ENCODE measurements at places on chromosomes 13 and 19.

DNA sequence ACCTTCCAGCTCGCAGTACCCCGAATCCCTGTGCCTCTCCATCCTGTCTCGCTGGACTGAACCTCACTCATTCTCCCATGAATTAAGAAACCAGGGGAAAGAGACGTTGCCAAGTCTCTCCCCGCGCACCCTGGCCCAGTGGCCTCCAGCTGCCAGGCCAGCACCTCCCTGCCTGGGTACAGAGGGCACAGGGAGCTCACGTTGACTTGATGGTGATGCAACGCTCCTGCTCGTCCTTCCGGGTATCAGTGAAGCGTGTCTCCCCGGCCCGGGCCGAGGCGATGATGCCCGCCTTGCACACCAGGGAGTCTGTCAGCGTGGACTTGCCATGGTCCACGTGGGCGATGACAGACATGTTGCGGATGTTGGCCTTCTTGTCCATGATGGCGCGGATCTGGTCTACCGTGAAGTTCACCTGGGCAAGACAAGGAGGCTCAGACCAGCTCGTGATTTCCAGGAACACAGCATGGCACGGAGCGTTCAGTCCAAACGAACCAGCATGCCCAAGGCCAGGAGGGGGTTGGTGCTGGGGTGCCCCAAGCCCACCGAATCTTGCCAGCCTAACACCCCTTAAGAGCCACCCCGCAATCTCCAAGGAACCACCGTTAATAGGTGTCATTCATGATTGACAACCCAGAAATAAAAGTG lies 1.2 kb downstream of the EEF2 start:
- no peak for DNase-seq

DNA sequence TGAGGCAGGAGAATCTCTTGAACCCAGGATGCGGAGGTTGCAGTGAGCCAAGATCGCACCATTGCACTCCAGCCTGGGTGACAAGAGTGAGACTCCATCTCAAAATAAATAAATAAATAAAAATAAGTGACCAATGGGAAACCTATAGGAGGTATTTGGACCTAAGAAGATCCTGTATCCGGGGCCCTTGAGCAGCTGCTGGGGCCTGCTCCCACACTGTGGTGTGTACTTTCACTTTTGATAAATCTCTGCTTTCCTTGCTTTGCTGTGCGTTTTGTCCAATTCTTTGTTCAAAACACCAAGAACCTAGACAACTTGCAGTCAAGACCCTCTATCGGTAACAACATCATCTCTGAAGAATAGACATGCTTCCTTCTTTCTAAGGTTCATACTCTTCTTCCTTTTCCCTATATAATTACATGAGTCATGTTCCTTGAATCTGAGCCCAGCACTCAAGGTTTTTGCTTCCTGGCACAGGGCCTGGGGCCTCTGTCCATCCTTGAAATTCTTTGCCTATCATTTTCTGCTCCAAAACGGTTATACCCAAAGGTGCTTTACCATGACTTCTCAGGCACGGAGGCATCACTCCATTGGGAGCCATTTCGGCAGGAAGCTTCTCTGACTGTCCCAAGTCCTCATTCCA lies 14.2 kb upstream of the PNMA8C start:
- DNase-seq: no peak

DNA sequence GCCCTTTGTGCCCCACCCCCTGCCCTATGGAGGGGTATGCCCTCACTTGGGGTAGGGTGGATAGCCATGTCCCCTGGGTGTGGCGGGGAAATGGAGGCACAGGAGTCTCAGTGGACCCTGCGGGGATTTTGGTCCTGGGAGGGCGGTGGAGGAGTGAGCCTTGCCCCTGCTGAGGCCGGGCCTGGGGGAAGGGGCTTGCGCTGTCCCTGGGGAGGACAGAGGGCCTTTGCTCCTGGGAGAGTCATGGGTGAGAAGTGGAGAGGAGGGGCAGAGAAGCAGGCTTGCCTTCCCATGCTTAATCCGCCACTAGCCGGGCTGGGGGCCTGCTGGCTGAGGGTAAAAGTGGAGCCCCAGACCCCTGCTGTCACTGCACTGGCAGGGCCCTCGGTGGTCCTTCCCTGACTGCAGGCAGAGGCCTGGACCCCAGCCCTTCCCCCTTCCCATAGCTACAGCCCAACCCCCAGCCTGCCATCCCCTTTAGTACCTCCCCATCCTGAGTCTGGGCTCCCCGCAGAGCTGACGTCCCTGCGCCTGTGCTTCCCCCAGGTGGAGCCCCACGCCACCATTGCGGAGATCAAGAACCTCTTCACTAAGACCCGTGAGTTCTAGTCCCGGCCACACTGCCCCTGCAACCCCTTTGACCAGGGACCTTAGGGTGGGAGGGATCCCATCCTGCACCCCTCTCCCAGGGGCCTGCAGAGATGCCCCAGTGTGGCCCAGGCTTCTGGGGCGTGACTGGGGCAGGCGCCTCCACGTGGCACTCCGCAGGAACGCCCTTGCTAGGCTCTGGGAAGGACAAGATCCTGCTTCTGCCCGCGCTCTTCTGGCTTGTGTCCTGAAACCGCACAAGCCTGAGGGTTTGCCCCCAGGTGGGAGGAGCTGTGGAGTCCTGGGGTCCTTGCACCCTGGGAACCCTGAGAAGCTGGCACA lies 8.9 kb downstream of the NDUFB7 start:
- no peak for DNase-seq

GRCh38 chr13:30746791-30747190 lies 11.4 kb downstream of the ALOX5AP start:
- DNase-seq: no peak

DNA sequence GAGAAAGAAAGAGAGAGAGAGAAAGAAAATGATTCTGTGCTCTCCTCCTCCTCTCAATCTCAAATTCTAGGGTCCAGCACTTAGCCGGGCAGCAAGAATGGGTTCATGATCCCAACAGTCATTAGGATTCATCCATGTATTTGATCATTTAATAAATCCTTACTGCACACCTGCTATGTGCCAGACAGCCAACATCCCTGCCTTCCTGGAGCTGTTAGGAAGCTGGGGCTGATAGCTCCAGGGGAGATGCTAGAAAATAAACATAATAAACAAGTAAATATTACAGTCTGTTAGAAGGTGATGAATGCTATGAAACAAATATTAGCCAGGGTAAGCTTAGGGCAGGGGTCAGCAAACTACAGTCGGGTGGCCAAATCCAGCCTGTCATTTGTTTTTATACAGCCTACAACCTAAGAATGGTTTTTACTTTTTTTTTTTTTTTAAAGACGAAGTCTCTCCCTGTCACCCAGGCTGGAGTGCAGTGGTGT lies 9.9 kb upstream of the ACP7 start:
- no peak for DNase-seq

GRCh38 chr13:102395174-102395573 lies 6.7 kb downstream of the FGF14 start:
- no peak for DNase-seq

Measured in activated gamma-delta T cell (primary cell).